ENCODE measurements at places on chromosomes 13 and 19. TPM values are rescaled to one million over a fixed set of nuclear protein-coding genes. Genes with fewer than 3 reads are reported as not detected.

Gene NLRP5
- total RNA-seq, result not detected

Gene PRODH2
- 0.34 TPM for total RNA-seq

Gene PGLYRP2
- total RNA-seq, result not detected

Gene ZNF730
- not detected for total RNA-seq

Gene TPT1
- 2,343 TPM for total RNA-seq

Gene TSSK6
- 2.0 TPM for total RNA-seq

Gene NCR1
- total RNA-seq, result not detected

Gene RAB3A
- total RNA-seq, result 0.77 TPM

Gene RASGRP4
- not detected for total RNA-seq

Gene DOHH
- total RNA-seq, result 17.4 TPM

Gene SERP2
- total RNA-seq, result not detected

Gene SPACA7
- total RNA-seq, result not detected

Gene DKKL1
- 0.59 TPM for total RNA-seq

Gene IGFL2
- total RNA-seq, result 1.3 TPM

Gene TBC1D4
- 11.8 TPM for total RNA-seq

Gene STOML3
- not detected for total RNA-seq

Gene NUDT19
- 35.7 TPM for total RNA-seq

Gene DCT
- total RNA-seq, result not detected

Gene LGALS14
- not detected for total RNA-seq
